Natural killer cell (primary cell): ENCODE measurements at places on chromosomes 7 and 10. TPM values are rescaled to one million over a fixed set of nuclear protein-coding genes. Genes with fewer than 3 reads are reported as not detected.

The SLC13A1 gene
- not detected for total RNA-seq

The OR13A1 gene
- total RNA-seq, result not detected

The EVX1 gene
- not detected for total RNA-seq

The FRG2B gene
- not detected for total RNA-seq

The CCDC136 gene
- 13.2 TPM for total RNA-seq

The EEF1AKMT2 gene
- total RNA-seq, result 20.6 TPM

The SORCS1 gene
- total RNA-seq, result not detected

The PLEKHS1 gene
- 0.14 TPM for total RNA-seq

The RET gene
- not detected for total RNA-seq

The TAS2R3 gene
- total RNA-seq, result not detected

The LRRC18 gene
- total RNA-seq, result not detected

The LRGUK gene
- total RNA-seq, result 0.92 TPM

The SPDYE17 gene
- not detected for total RNA-seq

The TMEM176A gene
- 2.0 TPM for total RNA-seq

The ASB4 gene
- total RNA-seq, result not detected

The ZNF25 gene
- total RNA-seq, result 8.8 TPM
